Activated T-cell treated with anti-CD3 and anti-CD28 coated beads, Interleukin-2, amount 50 U/mL, for 4 hours (primary cell): ENCODE measurements at places on chromosomes 1 and 21. TPM values are rescaled to one million over a fixed set of nuclear protein-coding genes. Genes with fewer than 3 reads are reported as not detected.

The DMBX1 gene
- not detected for total RNA-seq

GRCh38 chr1:149915429-149916192 is 2.0 kb downstream of the SV2A start:
- no peak for DNase-seq

GRCh38 chr1:55969322-55969721 is 610.0 kb downstream of the PLPP3 start:
- no peak for DNase-seq

DNA sequence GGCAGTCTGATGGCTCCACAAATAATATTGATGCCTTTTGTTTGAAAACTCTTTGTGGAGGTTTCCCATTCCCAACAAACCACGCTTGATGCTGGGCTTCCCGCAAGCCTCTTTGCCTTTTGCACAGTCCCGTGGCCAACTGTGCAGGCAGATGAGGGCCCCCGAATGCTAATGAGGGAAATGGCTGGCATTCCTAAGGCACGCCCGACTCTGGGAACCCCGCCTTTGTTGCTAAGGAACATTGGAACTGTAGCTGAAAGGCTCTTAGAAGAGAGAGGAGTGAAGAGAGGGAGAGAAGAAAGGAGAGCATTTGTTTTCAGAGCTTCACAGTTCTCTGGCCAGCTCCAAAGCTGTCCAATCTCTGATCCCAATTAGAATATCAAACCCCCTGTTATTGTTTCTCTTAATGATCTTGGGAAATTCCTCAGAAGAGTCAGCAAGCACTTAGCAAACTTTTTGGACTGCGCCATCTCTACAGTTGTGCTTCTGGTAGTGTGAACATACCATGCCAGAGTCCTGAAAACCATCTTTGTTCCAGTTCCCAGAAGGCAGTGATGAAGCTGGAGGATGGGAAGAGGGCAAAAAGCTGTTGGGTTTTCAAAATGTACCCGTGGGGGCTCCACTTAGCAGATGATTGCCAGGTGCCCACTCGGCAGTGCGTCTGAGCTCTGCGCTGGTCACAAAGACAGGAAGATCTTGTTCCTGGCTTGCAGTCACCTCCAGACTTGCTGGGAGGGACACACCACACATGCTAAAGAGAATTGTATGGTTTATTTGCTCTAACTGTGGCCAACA is 60.1 kb upstream of the CYP2J2 start:
- DNase-seq: no peak

DNA sequence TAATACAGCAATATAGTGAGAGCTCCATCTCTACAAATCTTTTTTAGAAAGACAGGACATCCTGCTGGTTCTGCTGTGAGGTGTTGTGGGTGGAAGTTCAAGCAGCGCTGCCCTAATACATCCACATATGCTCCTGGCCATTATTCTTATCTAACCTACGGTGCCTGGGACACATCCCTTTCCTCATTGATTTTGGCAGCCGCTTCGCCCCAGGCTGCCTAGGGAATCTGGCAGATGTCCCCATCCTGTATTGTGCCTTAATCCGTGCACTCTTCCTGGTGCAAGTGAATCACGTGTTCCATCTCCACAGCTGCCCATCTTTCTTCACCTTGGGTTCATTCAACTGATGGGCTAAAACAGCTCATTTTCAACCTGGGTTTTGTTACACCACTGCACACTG is 3.1 kb upstream of the UBE2G2 start:
- DNase-seq: no peak

DNA sequence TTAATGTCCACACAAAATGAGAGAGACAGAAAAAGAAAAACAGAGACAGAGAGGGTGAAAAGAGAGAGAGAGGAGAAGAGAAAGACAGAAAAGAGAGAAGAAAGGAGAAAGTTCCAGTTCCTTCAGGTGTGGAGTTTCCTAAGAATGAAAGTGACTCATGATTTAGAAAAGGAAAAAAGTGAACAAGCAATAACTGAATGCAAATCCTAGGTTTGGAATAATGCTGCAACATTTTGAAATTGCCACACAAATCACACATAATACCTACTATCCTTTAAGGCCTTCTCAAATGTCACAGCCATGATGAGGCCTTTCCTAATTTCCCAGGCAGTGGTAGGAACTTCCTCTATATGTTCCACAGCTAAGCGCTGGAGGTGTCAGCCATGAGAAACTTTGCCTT is 31.5 kb upstream of the XPR1 start:
- DNase-seq: no peak

DNA sequence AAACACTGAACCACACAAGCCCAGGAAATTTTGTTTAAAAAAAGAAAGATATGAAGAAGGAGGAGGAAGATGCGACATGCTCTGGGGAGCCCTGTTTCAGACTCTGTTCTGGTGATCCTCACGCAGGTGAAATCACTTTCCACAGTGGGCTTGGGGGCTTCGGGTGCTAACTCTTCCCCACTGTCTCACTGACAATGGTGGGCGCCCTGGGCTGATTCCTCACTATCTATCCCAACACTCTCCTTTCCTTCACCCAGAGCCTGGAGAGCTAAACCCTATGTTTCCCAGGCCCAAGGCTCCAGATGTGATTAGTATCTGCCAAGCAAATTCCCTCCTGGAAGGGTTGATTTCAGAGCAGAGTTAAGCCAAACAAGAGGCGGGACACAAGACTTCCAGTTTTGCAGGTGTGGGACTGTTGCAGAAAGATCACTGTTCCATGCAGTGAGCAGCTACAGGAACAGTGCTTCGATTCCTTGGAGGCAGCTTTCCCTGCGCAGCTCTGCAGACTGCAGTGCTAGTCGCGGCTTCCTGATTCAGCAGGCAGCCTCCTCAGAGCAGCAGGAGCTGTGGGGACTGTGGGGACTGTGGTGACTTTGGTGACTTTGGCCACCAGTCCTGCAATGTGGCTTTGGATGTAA is 168.3 kb downstream of the RHOU start:
- no peak for DNase-seq
